Muscle of arm (tissue), 14 donors: ENCODE measurements at places on chromosomes 1 and 21.

- no peak for DNase-seq
Observed at GRCh38 chr1:106961646-106962045, 94.8 kb upstream of the PRMT6 start.

DNA sequence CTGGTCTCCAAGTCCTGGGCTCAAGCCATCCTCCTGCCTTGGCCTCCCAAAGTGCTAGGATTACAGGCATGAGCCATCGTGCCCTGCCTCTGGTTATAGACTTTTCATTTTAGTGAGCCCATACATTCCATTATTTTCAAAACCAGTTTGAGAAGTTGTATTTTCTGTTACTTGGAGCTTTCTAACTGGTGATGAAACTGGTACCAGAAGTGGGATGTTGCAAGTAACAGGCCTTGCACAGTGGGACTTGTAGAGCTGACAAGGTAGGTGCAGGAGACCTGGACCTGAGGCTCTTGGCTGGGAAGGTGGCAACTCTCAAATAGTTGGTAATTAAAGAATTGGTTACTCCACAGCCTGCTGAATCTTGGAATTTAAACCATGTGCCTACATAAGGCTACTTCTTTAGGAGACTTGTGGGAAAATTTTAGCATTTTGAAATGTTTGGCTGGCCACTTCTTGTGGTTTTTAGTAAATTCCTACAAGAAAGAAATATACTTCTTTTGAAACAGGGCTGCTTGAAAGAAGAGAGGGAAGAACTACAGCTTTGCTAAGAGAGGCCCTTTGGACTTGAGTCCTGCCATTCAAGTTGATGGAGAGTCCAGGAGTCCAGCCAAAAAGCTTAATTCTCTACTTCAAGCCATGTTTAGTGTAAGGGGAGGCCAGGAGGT is 9.8 kb upstream of the ALPL start:
- DNase-seq: no peak

- no peak for DNase-seq
Observed at GRCh38 chr21:43275421-43276211, 106.8 kb downstream of the CRYAA start.

- no peak for DNase-seq
Observed at GRCh38 chr1:11693024-11693590, 1.6 kb downstream of the DRAXIN start.

GRCh38 chr1:16905868-16906702 is 10.3 kb downstream of the RNU1-2 start:
- no peak for DNase-seq

DNA sequence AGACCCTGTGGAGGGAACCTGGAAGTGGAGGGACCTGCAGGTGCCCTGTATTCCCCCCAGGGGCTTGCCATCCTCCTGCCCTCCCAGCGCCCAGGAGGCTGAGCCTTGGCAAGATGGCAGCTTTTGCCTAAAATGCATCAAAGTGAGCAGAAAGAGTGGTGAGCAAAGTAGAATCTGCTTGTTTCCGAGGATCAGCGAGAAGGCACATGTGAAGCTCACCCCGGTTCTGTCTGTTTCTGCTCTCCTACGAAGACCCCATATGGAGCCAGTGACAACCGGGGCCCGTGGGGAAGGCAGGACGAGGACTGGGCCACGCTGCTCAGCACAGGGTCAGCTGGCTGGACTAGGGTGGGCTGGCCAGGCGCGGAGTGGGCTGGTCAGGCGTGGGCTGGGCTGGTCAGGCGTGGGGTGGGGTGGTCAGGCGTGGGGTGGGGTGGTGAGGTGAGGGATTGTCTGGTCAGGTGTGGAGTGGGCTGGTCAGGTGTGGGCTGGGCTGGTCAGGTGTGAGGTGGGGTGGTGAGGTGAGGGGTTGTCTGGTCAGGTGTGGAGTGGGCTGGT is 5.2 kb upstream of the FNDC10 start:
- no peak for DNase-seq

- no peak for DNase-seq
Observed at GRCh38 chr1:27999055-27999454, 39.3 kb downstream of the XKR8 start.

- no peak for DNase-seq
Observed at GRCh38 chr21:43308101-43308814, 118.7 kb downstream of the SIK1 start.

GRCh38 chr1:233523047-233523446 is 90.9 kb upstream of the KCNK1 start:
- DNase-seq: no peak

DNA sequence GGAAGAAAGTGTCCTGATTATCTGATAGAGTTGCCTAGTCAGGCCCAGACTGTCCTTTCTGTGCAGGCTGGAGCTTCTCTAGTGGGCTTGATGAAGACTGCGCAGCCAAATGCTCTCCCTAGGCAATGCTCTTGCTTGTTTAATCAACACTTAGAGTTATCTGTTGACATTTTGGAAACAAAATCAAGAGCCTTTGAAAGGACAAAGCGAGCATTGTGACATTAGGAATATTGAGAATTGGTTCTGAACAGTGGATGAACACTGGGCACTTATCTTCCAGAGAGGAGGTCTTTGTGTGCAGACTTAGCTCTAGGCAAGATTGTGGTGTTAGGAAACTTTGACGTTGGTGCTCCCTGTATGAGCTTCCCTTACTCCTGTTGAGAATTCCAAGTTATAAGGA is 94.5 kb downstream of the DNTTIP2 start:
- no peak for DNase-seq

- DNase-seq: no peak
Observed at GRCh38 chr1:233482388-233482787, 131.5 kb upstream of the KCNK1 start.
